Nucleus accumbens (tissue), 56 donors: ENCODE measurements at places on chromosomes 11 and 22.

DNA sequence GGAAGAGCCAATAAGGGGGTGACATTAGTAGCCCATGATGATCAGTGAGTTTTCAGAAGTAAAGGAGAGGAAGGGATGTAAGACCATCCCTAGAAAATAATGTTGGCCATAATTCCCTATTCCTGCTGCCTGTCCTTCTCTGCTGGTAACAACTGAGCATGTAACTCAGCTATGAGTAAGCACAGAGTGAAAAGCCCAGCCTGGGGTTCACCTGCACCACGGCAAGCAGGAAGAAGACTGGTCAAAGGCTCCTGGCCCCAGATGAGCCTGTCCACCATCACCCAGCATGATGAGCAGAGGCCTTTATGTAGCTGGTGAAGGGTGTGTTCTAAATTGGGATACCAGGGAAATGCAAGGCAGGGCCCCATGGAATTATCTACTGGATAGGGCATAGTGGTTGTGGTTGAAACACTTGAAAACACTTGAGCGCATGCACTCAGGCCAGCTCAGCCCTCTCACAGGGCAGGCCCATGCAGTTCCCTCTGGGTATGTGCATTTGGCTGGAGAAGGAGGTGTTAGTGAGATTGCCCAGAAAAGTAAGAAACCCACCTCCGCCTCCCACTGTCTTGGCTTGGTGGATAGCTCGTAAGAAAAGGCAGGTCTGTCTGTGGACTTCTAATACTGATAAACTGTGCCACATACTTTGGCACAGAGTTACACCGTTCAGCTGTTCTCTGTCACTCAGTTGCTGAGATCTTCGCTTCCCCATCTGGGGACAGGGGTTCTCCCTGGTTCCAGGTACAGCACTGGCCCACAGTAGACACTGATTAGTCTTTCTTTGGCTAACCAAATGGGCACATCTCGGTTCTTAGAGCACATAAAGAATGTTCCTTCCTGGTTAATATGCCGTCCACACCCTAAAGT lies 86.8 kb downstream of the AMOTL1 start:
- DNase-seq: no peak

DNA sequence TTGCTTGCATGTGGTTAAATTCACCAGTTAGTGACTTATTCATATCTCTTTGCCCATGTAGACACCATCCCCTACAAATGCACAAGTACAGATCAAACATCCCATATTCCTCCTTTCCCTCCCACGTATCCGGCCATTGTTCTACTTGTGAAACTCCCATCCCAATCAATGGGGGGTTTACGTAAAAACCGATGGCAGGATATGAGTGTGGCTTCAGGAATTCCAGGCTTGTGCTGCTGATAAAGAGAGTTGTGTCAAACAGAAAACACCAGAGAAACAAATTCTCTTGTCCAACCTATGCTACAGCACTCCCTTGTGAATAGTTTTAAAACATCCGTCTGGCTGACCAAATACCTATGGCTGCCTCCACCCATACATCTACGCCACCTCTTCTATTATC lies 15.5 kb downstream of the FLI1 start:
- DNase-seq: no peak

DNA sequence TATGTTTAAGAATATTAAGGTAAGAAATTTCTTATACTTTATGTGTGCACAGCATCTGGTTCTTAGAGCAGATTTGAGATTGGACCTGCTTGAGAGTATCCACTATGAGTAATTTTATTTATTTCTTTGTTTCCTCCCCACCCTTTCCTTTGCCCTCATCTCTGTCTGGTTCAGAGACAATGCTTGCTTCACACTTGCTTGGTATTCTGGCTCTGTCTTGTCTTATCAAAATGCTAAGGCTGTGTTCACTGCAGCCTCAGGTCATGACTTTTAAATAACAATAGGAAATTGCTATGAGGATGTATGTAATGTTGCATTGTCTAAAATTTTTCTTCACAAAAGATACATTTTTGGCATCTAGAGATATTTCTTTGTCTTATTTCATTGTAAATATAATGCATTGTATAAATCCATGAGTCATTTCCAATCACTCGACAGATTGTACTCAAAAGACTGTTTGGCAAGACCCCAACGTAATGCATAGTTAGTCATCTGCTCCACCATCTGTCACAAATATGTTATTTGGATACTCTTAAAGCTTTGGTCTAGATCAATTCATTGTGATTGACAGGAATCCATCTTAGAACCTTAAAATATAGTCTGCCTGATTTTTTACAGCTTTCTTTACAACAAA lies 395.7 kb downstream of the AASDHPPT start:
- no peak for DNase-seq

DNA sequence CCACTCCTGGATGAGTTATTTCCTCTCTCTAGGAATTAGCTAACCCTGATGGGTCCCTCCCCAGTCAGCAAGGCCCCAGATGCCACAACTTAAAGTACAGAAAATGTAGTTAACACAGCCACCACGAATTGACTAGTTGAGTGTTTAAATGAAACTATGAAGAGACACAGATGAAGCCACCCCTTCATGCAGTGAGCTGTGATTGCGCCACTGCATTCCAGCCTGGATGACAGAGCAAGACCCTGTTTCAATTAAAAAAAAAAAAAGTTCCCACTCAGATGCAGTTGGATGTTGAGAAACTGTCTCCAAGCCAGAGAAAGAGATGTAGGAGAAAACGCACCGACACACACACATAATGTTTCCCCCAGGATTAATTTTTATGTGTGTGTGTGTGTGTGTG lies 53.3 kb downstream of the SCN3B start:
- DNase-seq: no peak

GRCh38 chr22:38456841-38457699 lies 2.1 kb upstream of the KCNJ4 start:
- no peak for DNase-seq

- no peak for DNase-seq
Observed at GRCh38 chr11:108973402-108974162, 308.7 kb downstream of the DDX10 start.

GRCh38 chr11:93689240-93689639 lies 27.8 kb downstream of the CEP295 start:
- no peak for DNase-seq

- DNase-seq: no peak
Observed at GRCh38 chr11:116718955-116719501, 53.8 kb downstream of the BUD13 start.

DNA sequence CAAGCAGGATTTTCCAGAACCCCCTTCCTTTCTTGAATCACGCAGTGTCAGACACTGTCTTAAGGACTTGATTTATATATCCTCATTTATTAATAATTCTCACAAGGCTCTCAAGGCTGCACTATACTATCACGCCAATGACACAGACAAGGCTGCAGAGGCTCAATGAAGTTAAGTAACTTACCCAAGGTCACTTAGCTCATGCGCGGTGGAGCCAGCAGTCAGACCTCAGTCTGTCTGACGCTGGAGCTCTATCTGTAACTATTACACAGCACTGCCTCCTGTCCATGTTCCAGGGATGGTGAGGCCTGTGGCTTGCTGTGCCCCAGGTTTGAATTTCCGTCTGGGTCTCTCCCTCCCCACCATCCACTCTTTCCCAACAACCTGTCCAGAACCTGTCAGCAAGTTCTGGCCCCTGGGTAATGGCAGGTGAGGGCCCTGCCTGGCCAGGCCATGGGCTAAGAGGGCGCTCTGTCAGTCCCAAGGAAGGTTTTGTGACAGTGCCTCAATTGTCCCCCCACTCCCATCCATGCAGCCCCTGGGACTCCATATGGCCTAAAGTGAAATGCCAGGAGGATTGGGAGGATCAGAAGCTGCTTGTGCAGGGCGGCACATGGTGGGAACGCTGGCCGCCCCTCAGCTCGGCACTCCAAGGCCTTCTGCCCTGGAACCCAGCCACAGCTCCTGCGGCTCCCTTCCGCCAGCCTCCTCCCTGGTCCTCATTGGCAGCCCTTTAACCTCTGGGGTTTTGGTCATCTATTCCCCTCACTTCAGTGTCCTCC lies 8.6 kb downstream of the KCNC1 start:
- no peak for DNase-seq

DNA sequence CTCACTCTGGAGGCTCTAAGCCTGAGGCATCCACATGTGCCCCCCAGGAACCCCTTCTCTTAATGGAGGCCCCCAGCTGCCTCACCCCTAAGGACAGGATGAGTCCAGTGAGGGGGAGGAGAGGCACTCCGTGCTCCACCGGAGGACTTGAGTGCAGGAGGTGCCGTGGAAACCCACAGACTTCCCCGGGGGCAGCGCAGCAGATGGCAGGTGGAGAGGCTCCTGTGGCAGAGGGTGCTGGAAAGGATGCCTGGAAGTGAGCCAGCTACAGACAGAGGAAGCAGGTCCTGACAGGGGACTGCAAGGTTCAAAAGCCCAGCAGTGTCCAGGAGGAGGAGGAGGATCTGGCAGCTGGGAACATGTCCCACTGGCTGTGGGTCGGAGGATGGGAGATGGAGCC lies 1384.0 kb downstream of the TBC1D22A start:
- no peak for DNase-seq

- DNase-seq: no peak
Observed at GRCh38 chr22:40855071-40855978, 1.1 kb downstream of the ST13 start.

GRCh38 chr11:61357233-61357893 lies 4.3 kb downstream of the CYB561A3 start:
- DNase-seq: no peak

- no peak for DNase-seq
Observed at GRCh38 chr22:37654563-37655251, 3.8 kb upstream of the PDXP start.

DNA sequence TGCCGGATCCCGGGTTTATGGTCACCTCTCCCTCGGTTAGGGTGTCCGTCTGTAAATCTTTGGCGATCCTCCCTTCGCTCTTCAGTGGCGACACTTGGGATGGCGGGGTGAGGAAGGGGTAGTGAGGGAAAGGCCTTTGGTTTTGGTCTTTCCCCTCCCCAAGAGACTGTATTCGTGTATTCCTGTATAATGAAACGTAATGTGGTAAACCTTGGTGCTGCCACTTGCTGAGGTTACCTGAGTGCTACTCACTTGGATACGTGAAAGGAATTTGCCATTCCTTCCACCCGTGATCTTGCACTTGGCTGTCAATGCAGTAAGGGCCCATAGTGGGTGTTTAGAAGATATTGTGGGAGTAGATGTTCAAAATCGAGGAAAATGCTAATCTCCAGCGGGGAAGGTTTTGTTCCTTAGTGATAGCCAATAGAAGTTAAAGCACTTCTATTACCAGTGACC lies 578 bp upstream of the NUP160 start:
- DNase-seq: no peak

- no peak for DNase-seq
Observed at GRCh38 chr11:105144887-105145286, 5.3 kb upstream of the CARD18 start.

DNA sequence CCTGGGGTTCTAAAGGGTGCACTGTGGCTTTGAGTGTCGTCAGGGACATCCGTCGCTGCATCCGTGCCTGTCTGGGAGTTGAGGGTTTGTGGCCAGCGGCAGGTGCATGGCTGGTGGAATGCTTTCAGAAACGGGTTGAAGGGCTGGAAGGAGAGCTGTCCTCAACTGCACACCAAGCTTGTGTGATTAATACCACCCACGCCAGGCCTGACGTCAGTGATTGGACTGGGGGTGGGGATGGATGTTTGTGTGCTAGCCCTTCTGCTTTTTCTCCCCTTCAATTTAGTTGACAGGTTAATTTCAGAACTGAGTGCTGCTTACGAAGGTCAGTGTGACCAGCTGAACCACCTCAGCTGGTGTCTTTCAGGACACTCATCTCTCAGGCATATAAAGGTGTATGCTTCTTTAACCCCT lies 3.2 kb upstream of the GAB2 start:
- DNase-seq: no peak

DNA sequence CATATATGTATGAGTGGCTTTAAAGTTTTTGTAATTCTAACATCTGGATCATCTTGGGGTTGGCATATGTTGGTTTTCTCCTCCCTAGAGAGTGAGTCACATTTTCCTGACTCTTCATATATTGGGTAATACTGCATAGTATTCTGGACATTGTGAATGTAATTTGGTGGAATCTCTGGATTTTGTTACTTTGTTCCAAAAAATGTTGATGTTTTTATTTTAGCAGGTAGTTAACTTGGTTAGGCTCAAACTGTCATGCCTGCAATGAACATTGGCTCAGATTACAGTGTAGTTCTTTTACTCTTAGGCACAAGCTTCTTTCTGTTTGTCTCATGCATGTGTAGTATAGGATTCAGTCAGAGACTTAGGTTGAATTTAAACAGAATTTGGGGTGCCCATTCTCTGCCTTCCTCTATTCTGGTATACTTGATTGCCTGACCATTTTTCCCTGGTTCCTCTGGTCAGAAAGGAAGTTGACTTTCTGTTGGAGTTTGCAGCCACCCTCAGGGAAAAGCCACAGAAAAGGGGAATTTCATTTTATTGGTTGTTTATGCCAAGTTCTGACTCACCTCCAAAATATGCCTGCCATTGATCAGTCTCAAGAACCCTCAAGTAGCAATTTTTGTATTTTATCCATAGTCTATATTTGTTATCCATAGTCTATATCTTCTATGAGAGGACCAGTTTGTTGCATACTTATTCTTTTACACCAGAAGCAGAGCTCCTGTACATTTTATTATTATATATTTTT lies 151.7 kb downstream of the UVRAG start:
- no peak for DNase-seq

- DNase-seq: no peak
Observed at GRCh38 chr22:22546490-22546889, 12.6 kb downstream of the PRAME start.

- DNase-seq: no peak
Observed at GRCh38 chr11:86673872-86674750, 1.7 kb upstream of the ME3 start.

- DNase-seq: no peak
Observed at GRCh38 chr11:110679323-110679975, 32.8 kb downstream of the ARHGAP20 start.

- no peak for DNase-seq
Observed at GRCh38 chr11:119298726-119299125, 18.2 kb downstream of the MCAM start.

DNA sequence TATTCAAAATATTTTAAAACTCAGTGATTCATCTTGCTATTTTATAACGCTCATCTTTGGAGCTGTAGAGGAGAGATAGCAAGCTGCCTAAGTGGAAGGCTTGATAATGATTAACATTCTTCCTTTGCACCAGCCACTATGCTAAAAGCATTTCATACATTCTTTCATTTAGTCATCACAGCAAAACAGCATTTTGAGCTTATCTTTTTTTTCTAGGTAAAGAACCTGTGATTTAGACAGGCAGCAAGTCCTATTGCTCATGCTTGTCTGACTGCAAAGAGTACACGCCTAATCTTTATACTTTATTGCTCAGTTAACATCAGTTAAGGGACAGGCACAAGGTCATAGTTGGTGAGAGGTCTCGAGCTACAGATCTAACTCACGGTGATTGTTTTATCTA lies 713.1 kb upstream of the ARHGAP42 start:
- DNase-seq: no peak

GRCh38 chr22:45240810-45241631 lies at the start of gene KIAA0930:
KIAA0930 (minus strand) TSS chr22:45240894; CDS start chr22:45240703, 191 bp downstream.
- peak; percentile 79 for DNase-seq

GRCh38 chr11:123509737-123510578 lies 79.9 kb downstream of the GRAMD1B start:
- peak; percentile 36 for DNase-seq

GRCh38 chr11:96159968-96160367 lies 183.0 kb downstream of the MAML2 start:
- no peak for DNase-seq

GRCh38 chr11:86550757-86551156 lies 121.7 kb downstream of the ME3 start:
- DNase-seq: no peak

GRCh38 chr11:2777871-2778629 lies 78.3 kb upstream of the KCNQ1OT1 start:
- no peak for DNase-seq

GRCh38 chr11:67048515-67049130 lies 8.0 kb upstream of the RHOD start:
- DNase-seq: no peak
